ENCODE measurements at places on chromosomes 2 and 18. TPM values are rescaled to one million over a fixed set of nuclear protein-coding genes. Genes with fewer than 3 reads are reported as not detected.

STPG4 gene
- total RNA-seq, result 0.17 TPM

EVX2 gene
- not detected for total RNA-seq

SERPINB2 gene
- 6.5 TPM for total RNA-seq

KCNJ3 gene
- not detected for total RNA-seq

DNAJC5G gene
- not detected for total RNA-seq

SLC38A11 gene
- total RNA-seq, result 0.29 TPM

TNS1 gene
- 114 TPM for total RNA-seq

LCT gene
- total RNA-seq, result under 0.01 TPM

RASGRP3 gene
- total RNA-seq, result 1.3 TPM

WNT10A gene
- not detected for total RNA-seq

HOXD13 gene
- not detected for total RNA-seq

EFR3B gene
- total RNA-seq, result 0.83 TPM

MSH2 gene
- 16.4 TPM for total RNA-seq

NEUROD1 gene
- not detected for total RNA-seq

FEV gene
- under 0.01 TPM for total RNA-seq

LINC00305 gene
- not detected for total RNA-seq

HTR2B gene
- total RNA-seq, result 9.8 TPM

CTAGE1 gene
- not detected for total RNA-seq

CBLN2 gene
- not detected for total RNA-seq

MPP4 gene
- 0.99 TPM for total RNA-seq

PJVK gene
- total RNA-seq, result 2.5 TPM

GDF7 gene
- total RNA-seq, result not detected

TBR1 gene
- not detected for total RNA-seq

FAM124B gene
- 0.44 TPM for total RNA-seq

ZNF396 gene
- 3.0 TPM for total RNA-seq

KRTCAP3 gene
- not detected for total RNA-seq

OTX1 gene
- total RNA-seq, result 0.29 TPM

CLIP4 gene
- total RNA-seq, result 63.6 TPM

SOX11 gene
- under 0.01 TPM for total RNA-seq

SNED1 gene
- 52.9 TPM for total RNA-seq

NEURL3 gene
- not detected for total RNA-seq

UNC80 gene
- total RNA-seq, result not detected

NEB gene
- total RNA-seq, result 0.17 TPM

DSC1 gene
- total RNA-seq, result not detected

ZCCHC2 gene
- 9.6 TPM for total RNA-seq

VAMP8 gene
- total RNA-seq, result 2.8 TPM

STARD6 gene
- not detected for total RNA-seq

UGT1A5 gene
- not detected for total RNA-seq

GCKR gene
- 0.17 TPM for total RNA-seq

TMEM198 gene
- total RNA-seq, result 2.3 TPM

PLEKHH2 gene
- total RNA-seq, result 5.7 TPM

PLEKHB2 gene
- 87.8 TPM for total RNA-seq

BUB1 gene
- total RNA-seq, result 65.7 TPM

LYG2 gene
- total RNA-seq, result not detected

SERPINB11 gene
- total RNA-seq, result not detected

LAMA1 gene
- total RNA-seq, result 3.6 TPM
